Renal cortical epithelial cell (primary cell): ENCODE measurements at places on chromosomes 7 and 10. TPM values are rescaled to one million over a fixed set of nuclear protein-coding genes. Genes with fewer than 3 reads are reported as not detected.

The RPEL1 gene
- total RNA-seq: 0.17 and 0.25 TPM in 2 replicates

The HOXA3 gene
- 4.2 and 7.2 TPM in 2 replicates for total RNA-seq

The CPA4 gene
- total RNA-seq: 4.7 and 22.7 TPM in 2 replicates

The TSPAN12 gene
- 29.7 and 60.5 TPM in 2 replicates for total RNA-seq

The FRMPD2 gene
- total RNA-seq: 0.35 and 1.9 TPM in 2 replicates

The MSMB gene
- not detected in 2 replicates for total RNA-seq

The JAZF1 gene
- total RNA-seq: 4.3 and 9.6 TPM in 2 replicates

The ZP3 gene
- 3.4 and 5.0 TPM in 2 replicates for total RNA-seq

The STEAP1 gene
- total RNA-seq: 13.4 and 17.4 TPM in 2 replicates

The LAMTOR4 gene
- 58.4 and 86.1 TPM in 2 replicates for total RNA-seq

The FZD1 gene
- total RNA-seq: 8.0 and 20.6 TPM in 2 replicates

The SMKR1 gene
- 0.65 and 1.0 TPM in 2 replicates for total RNA-seq

The GPR26 gene
- total RNA-seq: not detected in 2 replicates

The SNX8 gene
- total RNA-seq: 6.4 and 7.3 TPM in 2 replicates
